ENCODE measurements at places on chromosomes 7 and 10. TPM values are rescaled to one million over a fixed set of nuclear protein-coding genes. Genes with fewer than 3 reads are reported as not detected.
A peak's percentile ranks its signal among the peaks of the same experiment; 100 is the strongest.

- DNase-seq: no peak
Observed at GRCh38 chr10:105875050-105875449, 1234.0 kb downstream of the SORCS3 start.

The PHYHIPL gene
- not detected for total RNA-seq

- peak; percentile 41 for DNase-seq
Observed at GRCh38 chr10:83677795-83678194, 461.5 kb upstream of the GHITM start.

The A1CF gene
- total RNA-seq: not detected

The SUMF2 gene
- total RNA-seq: 29.2 TPM

GRCh38 chr7:20030915-20031362, 186.2 kb downstream of the MACC1 start:
- DNase-seq: no peak

The ATOH7 gene
- total RNA-seq: not detected

GRCh38 chr7:6159524-6160031, 112.8 kb downstream of the CYTH3 start:
- DNase-seq: no peak

DNA sequence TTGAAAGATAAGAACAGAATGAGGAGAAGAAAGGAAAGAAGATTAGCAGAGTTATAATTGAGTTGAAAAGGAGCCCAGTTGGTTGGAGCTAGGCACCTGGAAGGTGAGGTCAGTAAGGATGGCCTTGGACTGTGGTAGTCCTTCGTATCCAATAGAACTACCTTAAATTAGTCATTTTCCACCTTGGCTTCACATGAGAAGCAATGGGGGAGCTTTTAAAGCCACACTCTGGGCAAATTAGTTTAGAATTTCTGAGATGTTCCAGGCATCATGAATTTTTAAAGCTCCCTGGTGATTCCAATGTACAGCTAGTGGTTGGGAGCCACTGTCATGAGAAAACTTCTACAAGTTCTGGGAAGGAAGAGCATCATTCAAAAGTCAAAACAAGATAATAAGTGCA, 27.3 kb upstream of the CYP3A5 start:
- no peak for DNase-seq

The PRKCQ gene
- 0.12 TPM for total RNA-seq

Data from left ventricle myocardium superior (tissue), 1 donor.